ENCODE measurements at places on chromosomes 7 and 10.

DNA sequence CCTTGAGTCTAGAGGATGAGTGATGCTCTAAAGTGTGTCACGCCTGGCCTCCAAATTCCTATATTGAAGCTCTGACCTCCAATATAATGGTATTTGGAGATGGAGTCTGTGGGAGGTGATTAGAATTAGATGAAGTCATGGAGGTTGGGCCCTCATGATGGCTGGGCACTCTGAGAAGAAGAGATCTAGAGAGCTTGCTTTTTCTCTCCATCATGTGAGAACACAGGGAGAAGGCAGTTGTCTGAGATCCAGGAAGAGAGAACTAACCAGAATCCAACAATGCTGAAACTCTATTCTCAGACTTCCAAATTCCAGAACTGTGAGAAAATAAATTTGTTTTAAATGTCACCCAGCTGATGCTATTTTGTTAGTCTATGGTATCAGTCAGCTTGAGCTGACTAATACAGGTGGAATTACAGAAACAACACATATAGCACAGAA is 15.1 kb downstream of the RNF216 start:
- no peak for DNase-seq

- no peak for DNase-seq
Measured at GRCh38 chr7:36630112-36630650, 94.1 kb downstream of the AOAH start.

DNA sequence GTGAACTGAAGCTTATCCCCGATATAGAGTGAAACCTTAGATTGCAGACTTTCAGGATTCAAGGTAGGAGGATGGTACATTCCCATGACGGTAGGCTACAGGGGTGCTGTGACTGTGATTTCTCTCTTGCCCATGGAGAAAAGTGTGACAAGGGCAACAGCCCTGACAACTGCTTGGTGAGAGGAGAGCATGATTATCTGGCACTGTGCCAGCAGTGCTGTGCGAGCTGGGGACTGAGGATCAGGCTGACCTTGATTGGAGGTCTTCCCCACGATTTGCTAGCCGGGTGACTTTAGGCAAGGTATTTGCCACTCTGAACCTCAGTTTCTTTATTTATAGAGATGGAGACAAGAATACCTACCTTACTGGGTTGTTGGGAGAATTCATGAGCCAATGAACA is 229.5 kb downstream of the PTEN start:
- DNase-seq, result no peak

- DNase-seq, result no peak
Measured at GRCh38 chr10:49349390-49349789, 46.5 kb downstream of the DRGX start.

GRCh38 chr7:98970016-98970615 is 91.8 kb downstream of the TRRAP start:
- no peak for DNase-seq

GRCh38 chr7:139300390-139300789 is 40.7 kb upstream of the FMC1 start:
- no peak for DNase-seq

GRCh38 chr7:73423519-73424488 is 9.8 kb upstream of the FZD9 start:
- no peak for DNase-seq
